ENCODE measurements at places on chromosomes 3 and 15.

DNA sequence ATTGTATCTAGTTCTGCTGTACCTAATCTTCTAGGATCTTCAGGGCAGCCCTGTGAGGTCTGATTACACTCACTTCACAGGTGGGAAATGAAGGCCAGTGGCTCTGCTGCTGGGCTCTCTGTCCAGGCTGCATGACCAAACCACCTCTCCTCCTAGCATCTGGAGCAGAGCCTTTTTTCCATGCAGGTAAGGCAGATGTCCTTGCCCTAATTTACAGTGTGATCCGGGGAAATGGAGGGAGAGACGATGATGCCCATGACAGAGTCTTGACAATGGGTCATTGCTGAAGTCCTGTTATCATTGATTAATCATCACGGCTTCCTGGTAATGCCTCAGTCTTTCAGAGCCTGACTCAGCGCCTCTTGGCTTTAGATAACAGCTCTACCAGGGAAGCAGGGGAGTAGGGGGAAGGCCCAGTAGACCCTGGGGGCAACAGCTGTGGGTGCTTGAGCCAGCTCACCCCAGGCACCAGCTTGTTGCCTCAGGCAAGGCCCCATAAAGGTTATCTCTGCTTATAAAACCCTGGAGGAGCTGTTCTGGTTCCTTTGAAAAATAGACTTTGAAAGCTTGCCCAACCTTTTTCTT is 153.4 kb downstream of the GABRG3 start:
- peak; percentile 28 for DNase-seq

DNA sequence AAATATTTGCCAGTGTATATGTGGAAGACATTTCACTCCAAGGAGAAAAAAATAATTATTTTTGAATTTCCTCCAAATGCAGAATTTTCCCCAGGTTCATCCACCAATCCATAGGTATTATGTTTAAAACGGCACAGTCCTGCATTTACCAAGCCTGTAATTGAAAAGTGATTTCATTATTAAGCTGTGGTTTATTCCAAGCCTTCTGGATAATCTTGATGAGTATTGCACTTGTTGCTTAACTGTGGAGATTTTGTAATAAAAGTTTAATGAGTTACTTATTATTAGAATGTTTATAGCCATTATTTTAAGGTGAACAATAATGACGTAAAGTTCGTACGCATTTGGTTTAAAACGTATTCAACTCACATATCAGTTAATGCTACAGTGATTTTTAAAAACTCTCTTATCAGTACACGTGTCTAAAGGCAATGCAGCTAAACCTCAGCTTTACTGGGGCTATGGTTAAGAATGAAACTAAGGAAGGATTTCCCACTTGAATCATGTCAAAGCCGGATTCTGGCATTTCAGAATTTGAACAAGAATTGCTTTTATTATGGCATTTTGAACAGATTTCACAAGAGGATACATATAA is 283.9 kb downstream of the MECOM start:
- no peak for DNase-seq

- DNase-seq = no peak
Measured at GRCh38 chr3:166764698-166765318, 615.3 kb downstream of the ZBBX start.

DNA sequence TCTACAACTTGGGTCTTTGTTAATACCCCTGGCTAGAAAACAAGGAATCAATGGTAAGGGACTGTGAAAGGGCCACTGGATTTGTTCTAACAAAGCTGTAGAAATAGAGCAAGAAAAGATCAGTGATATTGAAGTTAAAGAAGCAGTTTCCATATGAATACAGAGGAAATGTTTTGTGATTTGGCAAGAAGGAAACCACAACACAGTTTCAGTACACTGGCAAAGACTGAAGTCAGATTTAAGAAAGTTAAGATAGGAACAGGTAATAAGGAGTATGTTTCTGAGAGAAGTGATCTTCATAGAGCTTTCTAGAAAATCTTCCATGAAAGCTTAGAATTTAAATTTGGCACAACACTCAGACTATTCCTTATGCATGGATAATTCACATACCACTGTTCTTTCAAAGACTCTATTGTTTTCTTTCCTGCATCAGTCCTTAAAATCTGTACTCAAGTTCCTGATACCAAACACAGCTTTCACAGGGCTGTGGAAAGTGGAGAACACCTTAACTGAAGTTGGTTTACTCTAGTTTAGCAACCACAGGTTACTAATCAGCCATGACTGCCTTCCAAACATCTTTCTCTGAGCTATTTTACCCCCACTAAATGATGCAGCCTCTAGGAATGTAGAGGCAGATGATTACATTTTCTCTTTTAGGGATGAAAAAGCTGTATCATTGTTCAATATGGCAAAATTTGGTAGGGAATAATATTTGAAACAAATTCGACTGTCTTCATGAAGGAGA is 32.4 kb upstream of the ALCAM start:
- DNase-seq = peak; percentile 63

DNA sequence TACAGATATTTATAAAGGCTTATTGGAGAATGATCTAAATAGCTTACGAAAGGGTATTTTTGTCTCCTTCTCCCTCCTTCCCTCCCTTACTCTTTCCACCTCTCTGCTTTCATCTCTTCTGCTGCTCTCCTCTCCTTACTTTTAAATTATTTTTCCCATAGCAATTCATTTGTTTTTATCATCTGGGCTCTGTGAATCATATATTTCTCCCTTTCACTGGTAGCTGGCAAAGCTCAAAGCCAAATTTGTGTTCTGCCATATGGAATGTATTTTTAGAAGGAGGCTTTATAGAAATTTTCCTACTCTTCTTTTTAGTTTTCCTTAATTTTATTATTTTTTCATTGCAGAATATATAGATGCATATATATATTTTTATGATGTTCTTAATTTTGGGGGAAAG is 385.8 kb downstream of the C3orf38 start:
- no peak for DNase-seq

GRCh38 chr3:50657816-50658215 is 16.9 kb upstream of the DOCK3 start:
- DNase-seq = no peak

DNA sequence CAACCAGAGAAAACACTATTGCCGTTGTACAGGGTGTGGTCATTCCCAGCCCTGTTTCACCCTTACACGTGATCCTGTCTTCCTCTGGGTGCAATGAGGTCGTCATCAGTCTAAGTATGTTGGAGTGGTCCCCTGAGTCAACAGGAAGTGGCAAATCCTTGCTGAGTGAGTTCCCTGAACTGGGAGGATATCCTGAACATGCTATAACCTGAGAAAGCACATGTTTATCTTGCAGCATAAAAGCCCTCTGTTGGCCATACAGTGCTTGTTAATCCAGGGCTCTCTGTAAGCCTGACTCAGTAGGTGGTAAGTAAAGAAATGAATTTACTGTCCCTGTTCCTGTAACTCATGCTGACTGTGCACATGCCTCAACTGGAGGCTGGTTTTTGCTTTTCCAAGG is 477.8 kb upstream of the RGMA start:
- DNase-seq = no peak

DNA sequence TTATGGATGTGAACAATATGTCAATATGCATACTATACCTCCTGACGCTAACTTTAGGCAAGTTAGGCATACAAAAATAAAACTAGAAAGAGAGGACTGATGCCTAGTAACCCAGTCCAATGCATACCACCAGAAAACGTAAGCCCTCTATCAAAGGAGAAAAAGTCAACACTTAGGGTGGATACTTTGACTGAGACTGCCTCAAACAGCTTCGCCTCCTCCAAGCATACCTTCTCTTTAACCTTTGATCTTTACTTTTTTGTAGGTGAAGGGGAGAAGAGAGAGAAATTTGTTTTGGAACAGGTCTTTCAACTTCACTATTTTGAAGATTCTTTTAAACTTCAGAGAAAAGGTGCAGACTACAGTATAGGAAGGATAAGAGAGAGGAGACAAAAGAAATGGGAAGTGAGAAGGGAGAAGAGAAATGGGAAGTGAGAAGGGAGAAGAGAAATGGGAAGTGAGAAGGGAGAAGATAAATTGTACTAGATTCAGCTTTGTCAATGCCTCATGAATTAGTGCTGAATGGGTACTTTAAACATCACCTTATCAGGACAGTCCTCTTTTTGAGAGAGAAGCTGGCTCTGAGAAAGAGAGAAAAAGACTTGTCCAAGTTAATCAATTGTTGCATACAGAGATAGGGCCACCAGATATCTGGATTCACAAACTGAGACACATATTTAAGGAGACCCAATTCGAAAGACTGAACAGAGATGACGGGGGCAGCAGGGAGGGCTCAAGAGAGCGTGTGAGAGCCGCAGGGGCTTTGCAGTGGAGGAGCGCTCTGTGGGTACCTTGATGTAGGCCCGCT is 1.0 kb downstream of the P3H2 start:
- DNase-seq = no peak

DNA sequence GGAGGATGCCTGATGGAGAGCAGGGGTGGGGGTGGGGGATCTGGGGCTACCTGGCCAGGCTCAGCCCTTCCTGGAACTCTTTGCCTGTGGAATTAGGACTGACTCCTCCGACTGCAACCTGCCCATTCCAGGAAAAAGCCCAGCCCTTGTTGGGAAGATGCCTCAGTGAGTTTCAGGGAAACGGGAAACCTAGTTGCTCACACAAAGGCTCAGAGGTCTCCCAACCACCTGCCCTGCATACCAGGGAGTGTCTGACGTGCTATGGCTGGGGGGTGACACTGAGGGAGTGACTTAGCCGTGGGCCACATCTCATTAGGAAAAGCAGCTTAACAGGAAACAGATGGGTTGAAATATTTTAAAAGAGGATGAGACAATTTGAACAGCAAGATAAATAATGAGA is 27.9 kb downstream of the CYP8B1 start:
- no peak for DNase-seq

- DNase-seq = peak; percentile 12
Measured at GRCh38 chr3:58899159-58899952, 150.5 kb downstream of the CFAP20DC start.

GRCh38 chr3:188049606-188050530 is 104.1 kb upstream of the LPP start:
- DNase-seq = no peak

DNA sequence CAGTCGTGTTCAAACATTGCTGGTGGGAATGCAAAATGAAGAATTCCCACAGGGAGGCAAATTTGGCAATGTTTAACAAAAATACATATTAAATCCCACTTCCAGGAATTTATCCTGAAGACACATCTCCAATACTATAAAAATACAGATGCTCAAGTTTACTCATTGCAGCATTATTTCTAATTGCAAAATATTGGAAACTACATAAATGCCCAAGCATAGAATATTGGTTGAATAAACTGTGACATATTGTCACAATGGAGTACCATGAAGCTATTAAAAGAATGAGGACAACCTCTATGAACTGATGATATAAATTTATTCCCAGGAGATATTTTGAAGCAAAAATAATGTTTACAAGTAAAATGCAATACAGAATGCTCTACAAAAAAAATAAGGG is 49.7 kb upstream of the UBE2E2 start:
- DNase-seq = no peak

DNA sequence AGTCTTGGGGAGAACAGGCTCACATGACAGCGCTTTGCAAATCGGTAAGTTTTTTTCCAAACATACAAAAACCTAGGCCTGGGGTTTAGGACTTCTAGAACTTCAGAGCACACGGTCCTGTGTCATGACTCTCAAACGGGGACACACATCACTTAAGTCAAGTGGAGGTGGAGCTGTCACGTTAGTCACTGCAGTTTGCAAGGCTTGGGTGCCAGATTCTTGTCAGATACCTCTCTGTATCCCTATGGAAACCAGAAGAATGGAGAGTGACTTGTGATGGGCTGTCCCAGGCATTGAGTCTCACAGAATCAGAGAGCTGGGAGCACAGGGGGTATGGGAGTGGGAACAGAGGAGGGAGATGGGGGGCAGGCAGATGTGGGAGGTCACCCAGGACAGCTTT is 64.8 kb downstream of the DUT start:
- DNase-seq = no peak

GRCh38 chr3:56055546-56055945 is 412.7 kb downstream of the ERC2 start:
- DNase-seq = no peak

DNA sequence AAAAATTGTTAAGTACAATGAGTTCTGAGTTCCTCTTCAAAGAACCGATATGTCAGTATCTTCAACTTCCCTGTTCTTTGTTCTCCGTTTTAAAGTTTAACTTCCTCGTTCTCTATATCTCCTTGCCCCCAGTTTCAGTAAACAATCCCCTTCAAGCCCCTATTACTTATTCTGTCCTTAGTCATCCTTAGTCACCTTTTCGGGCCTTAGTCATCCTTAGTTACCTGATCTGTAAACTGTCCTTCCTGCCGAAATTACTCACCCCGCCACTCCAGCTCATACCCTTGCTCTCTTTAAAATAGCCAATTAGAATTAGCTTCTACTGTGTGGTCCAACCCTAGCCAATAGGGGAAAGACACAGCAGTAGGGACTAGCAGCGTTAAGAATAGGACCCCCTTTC is 1165.6 kb downstream of the NSUN3 start:
- DNase-seq = no peak

- no peak for DNase-seq
Measured at GRCh38 chr15:89130201-89130600, 41.9 kb downstream of the ABHD2 start.

- no peak for DNase-seq
Measured at GRCh38 chr3:185517387-185518130, 18.7 kb upstream of the TMEM41A start.

GRCh38 chr3:192229866-192230265 is 497.5 kb downstream of the FGF12 start:
- no peak for DNase-seq

- DNase-seq = no peak
Measured at GRCh38 chr15:29724026-29724425, 98.2 kb downstream of the TJP1 start.

- DNase-seq = no peak
Measured at GRCh38 chr15:53203454-53203853, 413.3 kb upstream of the ONECUT1 start.

DNA sequence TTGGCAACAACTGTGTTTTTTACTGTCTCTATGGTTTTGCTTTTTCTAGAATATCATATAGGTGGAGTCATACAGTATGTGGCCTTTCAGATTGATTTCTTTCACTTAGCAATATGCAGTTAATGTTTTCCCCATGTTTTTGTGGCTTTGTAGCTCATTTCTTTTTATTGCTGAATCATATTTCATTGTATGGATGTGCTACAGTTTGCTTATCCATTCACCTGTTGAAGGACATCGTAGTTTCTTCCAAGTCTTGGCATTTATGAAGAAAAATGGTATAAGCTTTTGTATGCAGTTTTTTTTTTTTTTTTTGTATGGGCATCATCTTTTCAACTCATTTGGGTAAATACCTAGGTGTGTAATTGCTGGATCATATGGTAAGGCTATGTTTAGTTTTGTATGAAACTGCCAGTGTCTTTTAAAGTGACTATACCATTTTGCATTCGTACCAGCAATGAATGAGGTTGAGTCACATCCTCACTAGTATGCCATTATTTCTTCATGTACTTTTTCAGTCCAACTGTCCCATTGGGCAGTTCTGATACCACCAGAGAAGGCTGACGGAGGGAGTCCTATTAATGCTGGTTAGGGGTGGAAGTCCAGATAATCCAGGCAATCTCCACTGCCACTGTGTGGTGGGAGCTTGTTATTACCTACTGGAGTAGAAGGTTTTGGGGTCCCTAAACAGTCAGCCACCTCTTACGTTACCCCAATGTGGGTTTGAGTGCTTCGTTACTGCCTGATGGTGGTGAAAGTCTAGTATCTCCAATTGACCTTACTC is 210.5 kb downstream of the DOCK3 start:
- DNase-seq = peak; percentile 27

GRCh38 chr3:183212565-183212964 is 40.5 kb upstream of the B3GNT5 start:
- no peak for DNase-seq

GRCh38 chr3:148332509-148332908 is 365.2 kb upstream of the AGTR1 start:
- no peak for DNase-seq
